Breast epithelium (tissue), 4 donors: ENCODE measurements at places on chromosomes 7 and 10.

- no peaks in the 10 kb centered on the region for H3K4me1 ChIP-seq
- H3K27ac ChIP-seq, result peak overlapping the region; percentile 38
- no peak overlapping the region for H3K4me3 ChIP-seq
- no peaks in the 10 kb centered on the region for H3K36me3 ChIP-seq
- H3K27me3 ChIP-seq, result no peaks in the 10 kb centered on the region
Observed at GRCh38 chr7:88224601-88225275, 4.9 kb upstream of the SRI start.

GRCh38 chr10:122221958-122222357, 49.1 kb upstream of the BTBD16 start:
- no peak for DNase-seq
- no peaks in the 10 kb centered on the region for H3K4me1 ChIP-seq
- H3K27ac ChIP-seq, result no peak overlapping the region
- no peaks in the 10 kb centered on the region for H3K27me3 ChIP-seq
- H3K36me3 ChIP-seq, result no peaks in the 10 kb centered on the region

- no peaks in the 10 kb centered on the region for H3K27me3 ChIP-seq
- no peaks in the 10 kb centered on the region for H3K36me3 ChIP-seq
- DNase-seq, result no peak
- H3K4me3 ChIP-seq, result no peak overlapping the region
Observed at GRCh38 chr10:2111965-2112364, 374.6 kb upstream of the ADARB2 start.

- DNase-seq, result no peak
- H3K27ac ChIP-seq, result no peak overlapping the region
- no peaks in the 10 kb centered on the region for H3K27me3 ChIP-seq
- H3K4me3 ChIP-seq, result no peak overlapping the region
Observed at GRCh38 chr7:104196161-104196560, 11.7 kb downstream of the ORC5 start.

- no peak overlapping the region for H3K4me3 ChIP-seq
- H3K27ac ChIP-seq, result no peak overlapping the region
- DNase-seq, result no peak
- no peaks in the 10 kb centered on the region for H3K27me3 ChIP-seq
Observed at GRCh38 chr7:115293628-115294240, 371.8 kb downstream of the MDFIC start.

- no peaks in the 10 kb centered on the region for H3K27me3 ChIP-seq
- H3K27ac ChIP-seq, result no peak overlapping the region
- no peak for DNase-seq
- no peak overlapping the region for H3K4me3 ChIP-seq
- no peaks in the 10 kb centered on the region for H3K36me3 ChIP-seq
Observed at GRCh38 chr10:84547616-84548015, 219.2 kb downstream of the CCSER2 start.

- H3K27me3 ChIP-seq, result no peaks in the 10 kb centered on the region
- DNase-seq, result no peak
- no peak overlapping the region for H3K4me3 ChIP-seq
- H3K4me1 ChIP-seq, result no peaks in the 10 kb centered on the region
Observed at GRCh38 chr7:39125846-39126245, 148.1 kb downstream of the POU6F2 start.

GRCh38 chr7:136883046-136883445, 14.6 kb downstream of the CHRM2 start:
- H3K4me3 ChIP-seq, result no peak overlapping the region
- no peaks in the 10 kb centered on the region for H3K27me3 ChIP-seq
- H3K4me1 ChIP-seq, result no peaks in the 10 kb centered on the region
- no peak for DNase-seq

DNA sequence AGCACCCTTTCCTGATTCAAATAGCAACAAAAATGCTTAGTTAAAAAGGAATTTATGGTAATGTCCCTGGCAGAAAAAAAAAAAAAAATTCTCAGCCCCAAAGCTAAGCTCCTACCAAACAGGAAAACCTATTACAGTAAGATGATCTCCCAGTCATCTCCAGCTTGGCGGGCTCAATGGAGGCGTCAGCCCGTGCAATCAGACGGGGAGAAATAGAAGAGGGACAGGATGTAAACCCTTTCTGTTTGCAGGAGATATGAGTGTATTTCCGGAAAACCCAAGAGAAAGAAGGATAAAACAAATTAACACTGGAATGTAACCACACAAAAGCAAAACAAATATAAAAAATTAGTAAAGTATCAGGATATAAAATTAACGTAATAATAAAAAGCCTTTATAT, 242.8 kb downstream of the TCERG1L start:
- no peaks in the 10 kb centered on the region for H3K36me3 ChIP-seq
- DNase-seq, result no peak
- no peaks in the 10 kb centered on the region for H3K4me1 ChIP-seq
- H3K27ac ChIP-seq, result no peak overlapping the region
- H3K27me3 ChIP-seq, result no peaks in the 10 kb centered on the region

DNA sequence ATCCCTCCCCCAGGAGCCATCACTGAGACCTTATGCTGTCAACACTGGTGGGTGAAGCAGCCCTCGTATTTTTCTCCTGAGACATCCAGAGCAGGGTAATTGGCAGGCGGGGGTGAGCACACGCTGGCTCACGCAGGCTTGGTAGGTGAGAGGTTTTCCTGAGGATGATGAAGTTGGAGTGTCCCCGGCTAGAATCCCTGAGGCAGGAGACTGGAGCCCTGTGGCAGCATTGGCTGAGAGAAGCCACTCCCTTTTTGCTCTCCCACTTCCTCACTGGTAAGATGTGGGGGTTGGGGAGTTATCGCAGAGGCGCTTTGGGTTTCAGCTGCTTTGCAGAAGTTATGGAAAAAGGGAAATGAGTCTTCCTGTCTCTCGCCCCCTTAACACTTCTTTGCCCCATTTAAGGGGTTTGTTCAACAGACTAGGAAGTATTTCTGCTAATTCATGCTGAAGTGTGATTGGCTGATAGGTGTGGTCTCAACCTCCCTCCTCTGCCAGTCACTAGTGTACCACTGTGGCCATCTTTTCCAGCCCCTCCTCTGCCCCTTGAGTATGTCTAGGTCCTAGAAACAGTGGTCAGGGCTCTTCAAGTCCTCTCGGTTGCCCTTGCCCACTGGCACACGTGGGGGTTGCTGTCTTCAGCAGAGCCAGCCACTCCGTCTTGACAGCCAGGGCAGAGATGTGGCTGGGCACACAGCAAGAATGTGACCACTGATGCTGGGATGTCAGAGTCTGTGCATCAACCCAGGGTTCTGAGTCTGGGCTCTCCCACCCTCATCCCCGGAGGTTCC, 5.7 kb downstream of the ARPC1B start:
- no peaks in the 10 kb centered on the region for H3K4me1 ChIP-seq
- H3K27me3 ChIP-seq, result no peaks in the 10 kb centered on the region
- no peak for DNase-seq
- no peaks in the 10 kb centered on the region for H3K36me3 ChIP-seq
- H3K27ac ChIP-seq, result peak overlapping the region; percentile 76
- peak overlapping the region; percentile 53 for H3K4me3 ChIP-seq

GRCh38 chr10:125086691-125087090, 73.7 kb downstream of the CTBP2 start:
- DNase-seq, result no peak
- no peak overlapping the region for H3K27ac ChIP-seq
- H3K4me1 ChIP-seq, result no peaks in the 10 kb centered on the region
- no peak overlapping the region for H3K4me3 ChIP-seq
- no peaks in the 10 kb centered on the region for H3K36me3 ChIP-seq

DNA sequence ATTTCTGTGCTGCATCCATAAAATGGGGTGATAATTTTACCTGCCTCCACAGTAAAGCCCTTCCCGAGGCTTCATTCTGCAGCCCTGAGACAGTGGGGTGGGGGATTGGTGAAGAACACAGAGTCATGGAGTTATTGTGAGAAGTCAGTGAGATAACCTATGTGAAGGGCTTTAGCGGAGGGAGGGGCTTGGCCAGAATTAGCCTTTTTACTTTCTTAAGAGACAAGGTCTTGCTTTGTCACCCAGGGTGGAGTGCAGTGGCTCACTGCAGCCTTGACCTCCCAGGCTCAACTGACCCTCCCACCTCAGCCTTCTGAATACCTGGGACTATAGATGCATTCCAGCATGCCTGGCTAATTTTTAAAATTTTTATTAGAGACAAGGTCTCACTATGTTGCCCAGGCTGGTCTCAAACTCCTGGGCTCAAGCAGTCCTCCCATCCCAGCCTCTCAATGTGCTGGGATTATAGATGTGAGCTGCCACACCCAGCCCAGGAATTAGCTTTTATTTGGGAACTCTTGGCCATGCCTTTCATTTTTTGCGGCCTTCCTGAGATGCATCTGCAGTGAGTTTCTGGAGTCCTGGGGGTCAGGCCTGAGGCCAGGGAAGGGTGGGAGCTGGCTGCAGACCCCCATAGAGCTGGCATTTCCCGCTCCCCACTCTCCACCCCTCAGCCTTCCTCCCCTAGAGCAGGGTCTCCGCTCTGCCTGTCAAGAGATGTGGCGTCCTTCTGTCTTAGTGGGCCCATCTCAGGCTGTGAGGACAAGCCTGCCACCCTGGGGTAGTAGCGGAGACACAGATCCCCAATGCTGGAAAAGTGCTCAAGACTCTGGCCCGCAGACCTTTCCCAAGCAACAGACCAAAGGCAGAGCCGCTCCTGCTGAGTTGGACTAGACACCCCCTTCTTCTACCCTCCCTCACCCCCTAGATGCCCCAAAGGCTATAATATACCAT, 77.0 kb downstream of the ZMIZ1 start:
- peak overlapping the region; percentile 98 for H3K27ac ChIP-seq
- no peaks in the 10 kb centered on the region for H3K27me3 ChIP-seq
- peaks cover 38% of the 10 kb centered on the region for H3K4me1 ChIP-seq

DNA sequence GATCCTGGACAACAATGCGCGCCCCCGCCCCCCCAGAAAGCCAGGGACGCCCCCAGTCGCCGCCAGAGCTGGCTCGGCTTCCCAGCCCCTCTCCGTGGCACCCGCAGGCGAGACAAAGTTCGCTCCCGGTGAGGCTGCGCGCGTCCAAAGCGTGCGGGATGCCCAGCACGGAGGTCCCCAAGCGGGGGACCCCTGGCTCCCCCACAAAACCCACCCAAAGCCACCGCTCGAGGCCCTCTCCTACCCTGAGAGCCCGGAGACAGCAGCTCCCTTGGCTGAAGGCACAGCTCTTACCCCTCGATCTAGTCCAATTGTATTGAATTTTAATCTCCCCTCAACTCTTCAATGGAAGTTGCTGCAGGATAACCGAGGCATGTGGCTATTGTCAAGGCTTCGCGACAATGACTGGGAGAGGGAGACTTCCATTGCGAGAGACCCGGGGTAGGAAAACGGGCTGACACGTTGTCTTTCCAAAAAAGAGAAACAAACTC, 305.3 kb downstream of the PRPF18 start:
- H3K27ac ChIP-seq, result peak overlapping the region; percentile 82
- no peaks in the 10 kb centered on the region for H3K36me3 ChIP-seq
- H3K4me1 ChIP-seq, result no peaks in the 10 kb centered on the region
- H3K27me3 ChIP-seq, result peaks cover 34% of the 10 kb centered on the region
- DNase-seq, result no peak

- no peak for DNase-seq
- no peaks in the 10 kb centered on the region for H3K36me3 ChIP-seq
- H3K4me1 ChIP-seq, result no peaks in the 10 kb centered on the region
Observed at GRCh38 chr7:44967571-44968446, 11.0 kb downstream of the MYO1G start.

DNA sequence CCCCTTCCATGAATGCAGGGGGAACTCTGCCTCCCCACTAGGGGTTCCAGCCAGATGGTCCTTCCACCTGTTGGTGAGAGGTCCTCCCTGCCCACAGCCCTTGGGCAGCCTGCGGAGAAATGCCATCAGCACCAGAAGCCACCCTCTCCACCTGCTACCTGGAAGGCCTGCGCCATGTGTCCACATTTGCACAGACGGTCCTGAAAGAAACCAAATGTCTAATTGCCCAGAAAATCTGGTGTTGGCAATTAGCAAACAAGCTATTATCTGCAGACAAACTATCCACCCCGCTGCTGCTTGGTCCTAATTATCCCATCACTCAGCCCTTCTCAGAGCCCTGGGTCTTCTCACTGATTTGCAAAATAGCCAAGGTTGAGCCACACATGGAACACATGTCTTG, 32.3 kb downstream of the HSPA12A start:
- no peak for DNase-seq
- no peaks in the 10 kb centered on the region for H3K36me3 ChIP-seq
- no peaks in the 10 kb centered on the region for H3K4me1 ChIP-seq

DNA sequence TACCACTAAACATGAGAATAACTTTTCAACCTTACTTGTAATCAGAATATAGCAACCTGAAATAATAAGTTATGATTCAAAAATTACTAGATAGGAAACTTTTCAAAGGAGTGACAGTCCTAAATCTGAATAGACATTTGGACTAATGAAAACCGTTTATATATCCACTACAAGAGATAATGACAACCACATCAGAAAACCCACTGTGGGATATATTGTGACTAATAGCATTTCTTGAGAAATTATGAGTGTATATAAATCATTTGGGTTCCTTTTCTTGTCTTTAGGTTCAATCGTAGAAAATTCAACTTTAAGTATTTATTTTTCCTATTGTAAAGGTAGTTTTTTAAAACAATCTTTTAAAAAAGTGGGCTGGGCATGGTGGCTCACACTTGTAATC, 170.2 kb upstream of the PRSS58 start:
- H3K4me1 ChIP-seq, result no peaks in the 10 kb centered on the region
- H3K27me3 ChIP-seq, result no peaks in the 10 kb centered on the region
- no peaks in the 10 kb centered on the region for H3K36me3 ChIP-seq
- no peak overlapping the region for H3K4me3 ChIP-seq
- DNase-seq, result no peak
- no peak overlapping the region for H3K27ac ChIP-seq

DNA sequence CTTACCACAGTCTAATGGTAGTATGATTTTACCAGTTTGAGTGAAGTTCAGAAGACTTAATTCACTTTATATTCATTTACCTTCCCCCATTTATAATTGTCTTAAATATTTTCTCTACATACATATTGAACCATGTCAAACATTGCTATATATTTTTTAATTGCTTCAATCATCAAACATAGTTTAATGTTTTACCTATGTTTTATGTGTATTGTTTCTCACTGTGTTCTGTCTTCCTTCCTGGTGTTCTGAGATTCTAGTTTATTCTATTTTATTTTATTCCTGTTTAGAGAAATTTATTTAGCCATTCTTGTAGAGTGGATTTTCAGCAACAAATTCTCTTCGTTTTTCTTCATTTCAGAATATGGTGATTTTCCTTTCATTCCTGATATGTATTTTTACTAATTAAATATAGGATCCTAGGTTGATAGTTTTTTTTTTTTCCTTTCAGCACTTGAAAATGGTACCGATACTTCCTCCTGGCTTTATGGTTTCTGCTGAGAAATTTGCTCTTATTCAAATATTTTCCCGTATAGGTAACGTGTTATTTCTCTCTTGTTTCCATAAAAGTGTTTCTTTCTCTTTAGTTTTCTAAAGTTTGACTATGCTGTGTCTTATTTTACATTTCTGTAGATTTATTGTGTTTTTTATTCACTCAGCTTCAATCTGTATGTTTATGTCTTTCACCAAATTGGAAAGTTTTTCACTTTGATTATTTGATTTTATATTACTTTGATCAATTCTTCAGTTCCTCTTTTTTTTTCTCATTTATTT, 201.8 kb upstream of the AGR3 start:
- no peak overlapping the region for H3K27ac ChIP-seq
- H3K36me3 ChIP-seq, result no peaks in the 10 kb centered on the region
- DNase-seq, result no peak
- H3K4me3 ChIP-seq, result no peak overlapping the region
- no peaks in the 10 kb centered on the region for H3K27me3 ChIP-seq
- H3K4me1 ChIP-seq, result no peaks in the 10 kb centered on the region

- DNase-seq, result no peak
- no peak overlapping the region for H3K27ac ChIP-seq
Observed at GRCh38 chr7:94525923-94526322, 16.3 kb downstream of the CASD1 start.

GRCh38 chr7:18834577-18834976, 282.9 kb downstream of the TWIST1 start:
- H3K27me3 ChIP-seq, result no peaks in the 10 kb centered on the region
- H3K27ac ChIP-seq, result no peak overlapping the region
- H3K4me3 ChIP-seq, result no peak overlapping the region
- H3K36me3 ChIP-seq, result no peaks in the 10 kb centered on the region
